ENCODE measurements at places on chromosomes 11 and 22.

- H3K27me3 ChIP-seq = peaks cover 86% of the 10 kb centered on the region
- peaks cover 13% of the 10 kb centered on the region for H3K4me1 ChIP-seq
Observed at GRCh38 chr11:69698362-69698761, 5.5 kb downstream of the FGF19 start.

GRCh38 chr22:44773082-44773481 lies 20.7 kb downstream of the ARHGAP8 start:
- no peak overlapping the region for H3K4me3 ChIP-seq
- H3K36me3 ChIP-seq = peaks cover 4% of the 10 kb centered on the region
- H3K27ac ChIP-seq = no peak overlapping the region
- H3K4me1 ChIP-seq = no peaks in the 10 kb centered on the region
- H3K27me3 ChIP-seq = no peaks in the 10 kb centered on the region
- no peak for DNase-seq

- DNase-seq = no peak
- H3K27ac ChIP-seq = no peak overlapping the region
- H3K36me3 ChIP-seq = no peaks in the 10 kb centered on the region
Observed at GRCh38 chr11:97570636-97571035, 1180.8 kb downstream of the JRKL start.

DNA sequence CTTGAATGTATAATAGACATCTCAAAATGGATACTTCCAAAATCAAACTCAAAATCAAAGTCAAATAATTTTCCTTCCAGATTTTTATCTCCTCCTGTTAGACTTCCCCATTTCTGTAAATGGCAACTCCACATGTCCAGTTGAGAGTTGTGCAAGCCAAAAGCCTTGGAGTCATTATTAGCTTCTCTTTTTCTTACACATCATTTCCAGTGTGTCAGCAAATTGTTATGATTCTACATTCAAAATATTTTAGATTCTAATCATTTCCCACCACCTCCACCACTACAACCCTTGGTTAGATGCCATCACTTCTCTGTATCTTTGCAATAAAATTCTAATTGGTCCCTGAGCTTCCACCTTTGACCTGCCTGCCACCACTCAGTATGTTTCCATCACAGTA lies 155.7 kb downstream of the CNTN5 start:
- no peak for DNase-seq
- H3K27ac ChIP-seq = no peak overlapping the region
- no peaks in the 10 kb centered on the region for H3K27me3 ChIP-seq
- H3K36me3 ChIP-seq = no peaks in the 10 kb centered on the region

GRCh38 chr22:19962246-19962908 lies 20.8 kb upstream of the TXNRD2 start:
- no peak overlapping the region for H3K4me3 ChIP-seq
- peak overlapping the region; percentile 87 for H3K27ac ChIP-seq
- peaks cover 46% of the 10 kb centered on the region for H3K4me1 ChIP-seq
- H3K36me3 ChIP-seq = peaks cover 4% of the 10 kb centered on the region
- no peaks in the 10 kb centered on the region for H3K27me3 ChIP-seq
